Cortex of kidney (tissue), 1 donor: ENCODE measurements at places on chromosomes 6 and 20.

- DNase-seq, result no peak
Observed at GRCh38 chr6:11212664-11213063, 19.8 kb downstream of the NEDD9 start.

GRCh38 chr6:149128489-149129145 is 188.9 kb upstream of the TAB2 start:
- DNase-seq, result no peak

- DNase-seq, result no peak
Observed at GRCh38 chr20:688809-689212, 13.2 kb upstream of the SCRT2 start.

DNA sequence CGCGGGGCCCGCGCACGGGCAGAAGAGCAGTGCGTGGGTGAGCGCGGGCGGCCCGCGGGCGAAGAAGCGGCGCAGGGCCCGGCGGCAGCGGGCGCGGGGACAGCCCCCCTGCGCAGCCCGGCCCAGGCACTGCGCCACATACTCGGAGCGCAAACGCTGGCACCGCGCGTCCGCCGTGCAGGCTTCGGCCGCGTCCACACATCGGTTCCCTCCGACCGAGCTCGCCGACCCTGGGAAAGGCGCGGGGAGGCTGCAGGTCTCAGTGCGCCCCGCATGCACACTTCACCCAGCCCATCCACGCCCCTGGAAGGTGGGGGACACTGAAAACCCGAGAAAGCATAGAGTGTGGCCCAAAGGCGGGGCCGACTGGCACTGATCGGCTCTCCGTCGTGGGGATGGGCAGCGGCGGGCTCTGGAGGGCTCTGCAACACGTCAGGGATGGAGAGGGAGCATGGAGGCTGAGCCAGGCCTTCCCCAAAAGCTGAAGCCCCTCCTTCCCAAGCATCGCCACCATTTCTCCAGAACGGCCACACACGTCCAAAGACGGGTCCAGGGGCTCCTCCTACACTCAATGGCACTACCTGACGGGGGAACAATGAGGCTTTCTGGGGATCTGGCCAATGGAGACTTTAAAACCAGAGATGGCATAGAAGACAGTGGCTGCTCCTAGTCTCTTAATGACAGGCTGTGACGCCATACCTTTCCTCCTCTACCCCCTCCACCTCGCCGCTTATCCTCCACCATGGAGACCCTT is 2.0 kb downstream of the GFRA4 start:
- no peak for DNase-seq

GRCh38 chr20:44962483-44962882 is 2.3 kb upstream of the TOMM34 start:
- DNase-seq, result no peak

GRCh38 chr20:10490706-10491105 is 55.6 kb downstream of the SLX4IP start:
- no peak for DNase-seq
